ENCODE measurements at places on chromosomes 2 and 18.

DNA sequence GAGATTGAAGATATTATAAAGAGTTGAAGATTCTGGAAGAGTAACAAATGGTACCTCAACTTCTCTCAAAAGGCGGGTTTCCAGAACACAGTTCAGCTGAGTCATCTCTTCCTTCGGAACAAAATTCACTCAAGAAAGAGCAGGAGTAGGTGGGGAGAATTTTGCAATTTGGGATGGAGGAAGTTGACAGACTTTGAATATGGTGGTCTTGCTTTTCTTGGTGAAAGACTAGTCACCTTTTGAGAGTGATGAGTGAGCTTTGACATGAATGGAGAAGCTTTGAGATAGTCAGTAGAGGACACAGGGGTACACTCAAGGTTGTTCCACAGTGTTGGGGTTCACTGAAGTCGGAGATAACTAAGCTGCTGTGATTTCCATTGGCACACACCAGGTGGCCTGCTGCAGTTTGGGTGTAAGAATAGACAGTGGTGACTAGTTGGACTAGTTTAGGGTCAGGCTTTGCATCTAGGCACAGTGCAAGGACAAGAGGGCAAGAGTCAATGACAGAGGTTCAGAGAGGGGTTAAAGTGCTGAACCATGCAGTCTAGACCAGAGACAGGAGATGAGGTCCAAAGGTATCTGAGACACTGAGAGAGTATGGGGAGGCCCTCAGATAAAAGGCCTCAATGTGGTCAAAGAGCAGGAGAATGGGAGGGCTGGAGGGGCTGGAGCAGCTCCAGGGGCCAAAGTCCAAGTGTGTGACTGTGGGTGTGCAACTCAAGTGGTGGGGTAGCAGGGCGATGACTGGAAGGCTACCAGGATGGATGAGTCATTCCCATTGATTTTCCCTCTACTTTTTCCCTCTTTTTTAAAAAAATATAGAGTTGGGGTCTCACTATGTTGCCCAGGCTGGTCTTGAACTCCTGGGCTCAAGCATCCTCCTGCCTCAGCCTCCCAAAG, 7.7 kb downstream of the CCL20 start:
- H3K27me3 ChIP-seq, result no peaks in the 10 kb centered on the region
- peaks cover 34% of the 10 kb centered on the region for H3K4me1 ChIP-seq
- H3K36me3 ChIP-seq, result peaks cover 27% of the 10 kb centered on the region
- H3K27ac ChIP-seq, result no peak overlapping the region
- H3K4me3 ChIP-seq, result no peak overlapping the region

GRCh38 chr2:239443666-239444567, 43.1 kb upstream of the HDAC4 start:
- H3K27ac ChIP-seq, result no peak overlapping the region
- ATAC-seq, result no peak
- peaks cover 10% of the 10 kb centered on the region for H3K4me1 ChIP-seq
- H3K36me3 ChIP-seq, result no peaks in the 10 kb centered on the region
- no peak overlapping the region for H3K4me3 ChIP-seq

DNA sequence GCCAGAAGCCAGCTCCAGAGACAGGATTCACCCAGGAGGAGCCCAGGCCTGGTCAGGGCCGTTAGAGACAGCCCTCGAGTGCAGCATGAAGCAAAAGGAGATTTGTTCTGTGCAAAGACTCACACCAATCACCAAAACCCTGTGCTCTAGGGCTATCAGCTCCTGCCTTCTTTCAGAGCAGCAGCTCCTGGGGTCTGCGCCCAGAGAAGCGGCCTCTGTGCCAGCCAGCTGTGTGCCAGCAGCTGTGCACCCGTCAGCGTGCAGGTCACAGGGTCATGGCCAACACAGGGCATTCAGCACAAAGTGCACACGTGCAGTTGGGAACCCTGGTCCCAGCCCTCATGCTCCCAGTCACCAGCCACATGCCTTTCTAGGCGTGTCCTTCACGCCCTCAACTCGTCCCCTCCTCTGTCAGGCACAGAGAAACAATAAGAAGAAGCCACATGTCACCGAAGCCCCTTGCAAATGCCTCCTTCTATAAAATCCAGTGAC, 49.3 kb downstream of the ZNF516 start:
- H3K4me3 ChIP-seq, result no peak overlapping the region
- no peak overlapping the region for H3K27ac ChIP-seq
- peaks cover 26% of the 10 kb centered on the region for H3K4me1 ChIP-seq
- no peaks in the 10 kb centered on the region for H3K27me3 ChIP-seq
- peaks cover 3% of the 10 kb centered on the region for H3K36me3 ChIP-seq

DNA sequence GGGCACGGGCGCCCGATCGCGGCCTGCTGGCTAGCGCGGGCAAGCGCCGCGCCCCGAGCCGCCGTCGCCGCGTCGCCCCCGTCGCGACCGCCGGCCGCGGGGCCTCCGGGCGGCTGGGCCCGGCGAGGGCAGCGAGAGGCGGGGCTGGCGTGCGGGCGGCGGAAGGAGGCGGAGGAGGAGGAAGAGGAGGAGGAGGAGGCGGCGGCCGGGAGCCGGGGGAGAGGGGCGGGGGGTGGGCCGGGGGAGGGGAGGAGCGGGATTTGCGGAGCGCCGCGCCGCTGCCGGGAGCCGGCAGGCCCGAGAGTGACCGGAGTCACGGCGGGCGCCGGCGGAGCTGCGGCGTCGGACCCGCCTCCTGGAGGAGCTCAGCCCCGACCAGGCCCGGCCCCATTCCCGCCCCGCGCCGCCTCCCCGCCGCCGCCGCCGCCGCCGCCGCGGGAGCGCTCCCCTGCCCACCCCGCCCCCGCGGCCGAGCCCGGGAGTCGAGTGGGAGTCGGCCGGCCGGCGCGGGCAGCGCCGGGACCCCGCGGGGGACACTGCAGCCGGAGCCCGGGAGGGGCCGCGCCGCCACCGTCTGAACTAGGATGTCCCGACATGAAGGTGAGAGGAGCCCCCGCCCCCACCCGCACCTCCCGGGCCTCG, at the start of gene KCMF1:
TSS of gene KCMF1 (plus strand) at position 294 of the 642 bp plus-strand sequence. CDS start at position 585, 291 bp downstream.
- peak within 1 kb of the TSS; percentile 98 for H3K4me3 ChIP-seq
- H3K4me1 ChIP-seq, result peaks cover 21% of the 10 kb centered on the region
- H3K27ac ChIP-seq, result peak within 1 kb of the TSS; percentile 100
- no peaks in the 10 kb centered on the region for H3K27me3 ChIP-seq
- peak; percentile 69 for ATAC-seq
- peaks cover 72% of the 10 kb centered on the region for H3K36me3 ChIP-seq

DNA sequence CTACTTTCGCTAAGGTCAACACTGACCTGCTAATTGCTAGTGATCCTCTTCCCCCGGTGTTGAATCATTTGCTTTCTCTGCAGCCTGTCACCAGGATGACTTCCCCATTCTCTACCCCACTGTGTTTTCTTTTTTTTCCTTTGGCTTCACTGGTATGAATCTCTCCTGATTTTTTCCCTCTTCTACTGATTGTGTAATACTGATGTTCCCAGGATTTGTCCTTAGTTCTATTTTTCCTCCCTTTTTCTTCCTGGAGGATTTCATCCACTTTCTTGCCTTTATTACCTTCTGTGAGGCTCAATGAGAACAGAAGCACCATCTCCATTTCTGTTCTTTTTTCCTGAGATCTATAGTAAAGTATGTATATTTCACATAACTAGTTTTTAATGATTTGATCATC, 14.1 kb upstream of the MSH2 start:
- H3K27me3 ChIP-seq, result peaks cover 18% of the 10 kb centered on the region
- no peak for ATAC-seq
- no peak overlapping the region for H3K27ac ChIP-seq
